Thoracic aorta (tissue), 2 donors: ENCODE measurements at places on chromosomes 1 and 21. TPM values are rescaled to one million over a fixed set of nuclear protein-coding genes. Genes with fewer than 3 reads are reported as not detected.

Gene C1orf21
- 10.4 TPM for total RNA-seq

Gene HHAT
- 4.5 TPM for total RNA-seq

Gene ARHGEF10L
- total RNA-seq = 301 TPM

Gene SHISAL2A
- 0.54 TPM for total RNA-seq

Gene SH2D2A
- 0.81 TPM for total RNA-seq

Gene HSD3B2
- not detected for total RNA-seq

Gene IGSF3
- 8.0 TPM for total RNA-seq

Gene EFNA1
- total RNA-seq = 15.4 TPM

Gene SYPL2
- total RNA-seq = 6.1 TPM

Gene KCNJ9
- 0.95 TPM for total RNA-seq

Gene AMY2B
- total RNA-seq = 16.9 TPM
